Hematopoietic multipotent progenitor cell treated with erythropoietin and hydrocortisone succinate and interleukin-3 and kit ligand, for 17 days (in vitro differentiated cells): ENCODE measurements at places on chromosomes 11 and 22.

GRCh38 chr11:9095421-9095820 lies 4.0 kb upstream of the SCUBE2 start:
- DNase-seq = no peak

DNA sequence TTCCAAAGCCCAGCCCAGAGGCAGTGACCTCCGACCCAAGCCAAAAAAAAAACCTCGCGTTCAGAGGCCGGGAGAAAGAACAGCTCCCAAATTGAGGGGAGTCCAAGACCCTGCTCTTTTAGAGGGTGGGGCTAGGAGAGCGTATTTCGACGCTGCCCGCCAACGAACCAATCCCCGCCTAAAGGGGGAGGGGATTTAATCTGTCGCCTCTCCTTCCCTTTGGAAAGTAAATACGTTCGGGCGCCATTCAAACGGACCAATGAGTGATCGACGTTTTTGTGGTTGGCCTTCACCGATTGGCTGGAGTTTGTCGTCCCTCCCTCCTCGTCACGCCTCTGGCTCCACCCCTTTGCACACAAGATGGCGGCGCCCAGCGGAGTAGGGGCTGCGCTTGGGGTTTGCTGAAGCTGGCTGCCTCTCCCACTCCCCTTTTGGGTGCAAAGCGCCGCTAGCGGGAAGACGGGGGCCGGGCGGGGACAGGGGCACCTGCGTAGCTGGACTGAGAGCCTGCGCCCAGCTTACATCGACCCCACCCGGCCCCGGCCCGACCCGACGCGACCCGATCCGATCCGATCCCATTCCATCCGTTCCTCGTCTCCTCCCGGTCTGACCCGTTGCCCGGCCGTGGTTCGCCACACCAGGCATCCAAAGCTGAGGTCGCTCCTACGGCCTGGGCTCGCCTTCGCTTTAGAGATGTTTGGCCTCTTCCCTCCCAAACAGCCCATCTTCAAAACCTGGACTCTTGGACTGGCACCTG lies at the start of gene RNF26:
Gene RNF26, plus strand, starts transcription at position 354 of the 757 bp plus-strand sequence. CDS start 596 bp downstream, outside the sequence.
- peak; percentile 97 for DNase-seq

- DNase-seq = no peak
Measured at GRCh38 chr11:45178890-45179671, 32.6 kb downstream of the PRDM11 start.

DNA sequence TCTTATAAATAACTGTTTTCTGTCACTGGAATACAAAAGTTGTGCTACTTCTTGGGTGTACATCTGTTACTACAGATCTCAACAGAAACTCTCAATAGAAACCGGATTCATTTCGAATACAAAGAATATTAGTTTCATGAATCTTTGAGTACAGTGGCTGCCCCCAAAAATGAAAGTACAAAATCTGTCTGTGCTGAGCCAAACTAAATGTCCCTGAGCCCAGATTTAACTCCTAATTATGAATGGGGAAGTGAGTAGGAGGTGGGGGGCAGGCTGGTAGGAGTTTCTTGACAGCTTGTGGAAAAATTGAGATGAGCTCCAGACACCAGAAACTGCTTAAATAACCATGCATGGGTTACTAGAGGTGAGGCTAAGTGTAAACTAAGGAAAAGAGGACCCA lies 41.6 kb downstream of the PITPNB start:
- no peak for DNase-seq

- no peak for DNase-seq
Measured at GRCh38 chr11:109939166-109939810, 153.9 kb upstream of the ZC3H12C start.

GRCh38 chr11:7515447-7515886 lies 1.7 kb downstream of the PPFIBP2 start:
- no peak for DNase-seq
